ENCODE measurements at places on chromosomes 1 and 21.

DNA sequence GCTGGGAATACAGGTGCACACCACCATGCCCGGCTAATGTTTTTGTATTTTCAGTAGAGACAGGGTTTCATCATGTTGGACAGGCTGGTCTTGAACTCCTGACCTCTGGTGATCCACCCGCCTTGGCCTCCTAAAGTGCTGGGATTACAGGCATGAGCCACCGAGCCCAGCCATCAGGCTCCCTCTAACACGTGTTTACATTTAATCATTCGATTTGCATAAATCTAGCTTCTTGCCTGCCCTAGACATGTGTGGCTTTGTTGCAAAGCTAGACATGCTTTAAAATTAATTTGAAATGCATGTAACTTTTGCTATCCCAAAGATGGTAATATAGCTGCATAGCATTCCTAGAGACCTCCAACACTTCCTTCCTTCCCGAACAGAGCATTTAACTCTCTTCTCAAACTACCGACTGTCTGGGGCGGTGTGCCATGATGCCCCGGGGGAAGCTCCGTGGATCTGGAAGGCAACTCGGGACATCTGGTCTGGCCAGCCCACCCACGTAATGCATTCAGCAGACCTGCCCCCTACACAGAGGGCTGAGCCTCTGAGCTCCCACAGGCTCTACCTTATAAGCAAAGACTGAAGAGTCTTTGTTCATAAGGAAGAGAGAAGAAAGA lies 34.6 kb upstream of the NID1 start:
- DNase-seq: no peak

DNA sequence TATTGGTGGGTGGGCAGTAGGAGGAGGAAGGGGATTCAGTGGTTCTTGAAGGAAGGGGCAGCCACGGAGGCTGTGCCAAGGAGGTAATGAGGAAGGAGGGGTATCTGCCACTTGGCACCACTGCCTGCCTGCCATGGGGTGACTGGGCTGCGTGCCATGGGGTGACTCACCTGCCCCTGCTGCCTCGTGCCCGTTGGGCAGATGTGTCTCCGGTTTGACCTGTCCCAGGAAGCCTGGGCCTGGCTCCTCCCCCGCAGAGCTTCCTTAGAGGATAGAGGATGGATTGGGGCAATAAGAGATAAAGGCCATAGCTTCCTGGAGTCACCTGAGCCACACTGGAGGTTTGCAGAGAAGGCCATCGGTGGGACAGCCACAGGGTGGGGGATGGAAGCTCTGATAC lies 1.7 kb downstream of the PADI3 start:
- no peak for DNase-seq

GRCh38 chr1:47559944-47560695 lies 122.3 kb downstream of the FOXD2 start:
- DNase-seq: no peak

DNA sequence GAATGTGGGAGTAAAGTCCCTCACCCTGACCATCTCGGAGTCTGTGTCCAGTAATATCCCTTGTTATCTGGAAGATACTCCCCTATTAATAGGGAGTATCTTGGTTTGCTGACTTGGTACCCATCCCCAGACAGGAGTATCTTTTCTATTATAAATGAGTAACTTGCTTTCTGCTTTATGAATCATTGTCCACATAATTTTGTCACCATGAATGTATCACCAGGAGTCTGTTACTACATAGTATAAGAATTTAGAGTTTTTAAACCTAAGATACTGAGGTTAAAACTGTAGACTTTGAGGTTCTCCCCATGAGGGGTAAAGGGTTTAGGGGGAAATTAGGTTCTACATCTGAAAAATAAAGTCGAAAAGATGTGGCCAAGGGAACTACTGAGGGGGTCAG lies 175.6 kb downstream of the FCRL5 start:
- DNase-seq: no peak

DNA sequence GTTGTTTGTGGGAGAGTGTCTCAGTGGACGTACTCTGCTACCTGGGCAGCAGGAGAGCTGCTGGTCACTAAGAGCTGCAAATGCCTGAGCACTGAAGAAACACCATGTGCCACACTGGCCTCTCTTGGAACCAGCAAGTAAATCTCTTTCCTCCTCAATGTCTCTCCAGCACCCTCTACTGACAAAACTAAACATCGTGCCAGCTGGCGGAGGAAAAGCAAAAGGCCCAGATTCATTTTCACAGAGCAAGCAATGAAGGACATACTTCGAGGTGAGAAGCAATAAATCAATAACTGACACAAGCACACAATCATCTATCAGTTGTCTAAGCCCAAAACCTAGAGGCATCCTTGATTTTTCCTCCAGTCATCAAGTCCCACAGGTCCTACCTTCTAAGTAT lies 78.1 kb downstream of the RERE start:
- DNase-seq: no peak

DNA sequence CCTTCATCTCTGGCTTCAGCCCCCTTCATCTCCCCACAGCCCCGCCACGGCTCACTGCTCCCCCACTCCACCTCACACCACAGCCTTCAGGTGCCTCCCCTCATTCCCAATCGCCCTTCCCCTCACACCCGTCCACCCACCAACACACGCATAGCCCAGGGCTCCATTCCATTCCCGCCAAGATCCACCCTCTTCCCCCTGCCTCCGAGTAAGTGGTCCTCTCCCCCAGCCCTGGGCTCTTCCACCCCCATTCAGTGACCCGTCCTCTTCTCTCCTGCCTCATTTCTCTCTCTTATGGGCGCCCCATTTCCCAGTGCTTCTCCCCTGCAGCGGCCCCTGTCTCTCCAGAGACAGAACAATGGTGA lies 53.2 kb downstream of the VWA5B1 start:
- no peak for DNase-seq
